ENCODE measurements at places on chromosomes 1 and 21.

- DNase-seq = no peak
These were observed 172.7 kb downstream of the NPHP4 start for GRCh38 chr1:5819391-5820025.

GRCh38 chr1:150720703-150721102 lies at the start of gene HORMAD1:
HORMAD1 (minus strand) TSS chr1:150720895; CDS start chr1:150719505, 1,390 bp downstream.
- no peak for DNase-seq

- DNase-seq = no peak
These were observed 107.2 kb downstream of the EDEM3 start for GRCh38 chr1:184647471-184647870.

DNA sequence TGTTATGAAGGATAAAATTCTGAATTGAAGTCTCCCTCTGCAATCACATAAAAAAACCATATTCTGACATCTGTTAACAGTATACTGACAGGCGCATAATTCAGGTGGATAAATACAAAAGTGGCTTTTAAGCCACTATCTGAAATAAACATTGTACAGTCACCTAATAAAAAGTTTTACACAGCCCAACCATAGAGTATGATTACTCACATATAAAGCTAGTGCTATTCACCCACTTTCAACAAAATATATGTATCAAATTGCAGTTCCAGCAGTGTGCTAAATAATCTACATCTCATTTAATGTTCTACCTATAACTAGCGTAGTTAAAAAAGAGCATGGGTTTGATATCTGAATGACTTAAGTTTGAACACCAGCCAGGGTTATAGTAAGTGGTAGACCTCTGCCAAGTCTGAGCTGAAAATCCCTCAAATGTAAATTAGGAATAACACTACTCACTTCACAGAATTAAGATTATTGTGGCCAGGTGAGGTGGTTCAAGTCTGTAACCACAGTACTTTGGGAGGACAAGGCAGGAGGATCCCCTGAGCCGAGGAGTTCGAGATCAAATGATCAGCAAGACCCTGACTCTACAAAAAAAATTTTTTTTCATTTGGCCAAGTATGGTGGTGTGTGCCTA lies 3.9 kb downstream of the EGLN1 start:
- no peak for DNase-seq

- DNase-seq = no peak
These were observed 6.1 kb downstream of the C1orf167 start for GRCh38 chr1:11767922-11768704.

DNA sequence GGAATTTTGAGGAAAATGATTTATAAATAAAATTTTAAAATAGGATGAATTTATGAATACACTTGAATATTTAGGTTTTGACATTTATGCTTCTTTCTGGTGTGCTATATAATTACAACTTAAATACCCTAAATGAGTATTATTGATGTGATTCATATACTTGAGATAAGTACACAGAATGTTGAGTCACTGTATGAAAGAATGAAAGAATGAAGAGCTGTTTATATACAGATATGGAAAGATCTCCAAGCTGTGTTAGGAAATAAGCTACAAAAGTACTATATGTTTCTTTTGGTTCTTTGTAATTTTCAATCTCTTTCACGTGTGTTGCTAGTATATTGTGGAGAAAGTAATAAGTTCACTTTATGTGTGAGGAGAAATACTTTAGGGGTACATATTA lies 147.2 kb downstream of the RASAL2 start:
- DNase-seq = no peak

DNA sequence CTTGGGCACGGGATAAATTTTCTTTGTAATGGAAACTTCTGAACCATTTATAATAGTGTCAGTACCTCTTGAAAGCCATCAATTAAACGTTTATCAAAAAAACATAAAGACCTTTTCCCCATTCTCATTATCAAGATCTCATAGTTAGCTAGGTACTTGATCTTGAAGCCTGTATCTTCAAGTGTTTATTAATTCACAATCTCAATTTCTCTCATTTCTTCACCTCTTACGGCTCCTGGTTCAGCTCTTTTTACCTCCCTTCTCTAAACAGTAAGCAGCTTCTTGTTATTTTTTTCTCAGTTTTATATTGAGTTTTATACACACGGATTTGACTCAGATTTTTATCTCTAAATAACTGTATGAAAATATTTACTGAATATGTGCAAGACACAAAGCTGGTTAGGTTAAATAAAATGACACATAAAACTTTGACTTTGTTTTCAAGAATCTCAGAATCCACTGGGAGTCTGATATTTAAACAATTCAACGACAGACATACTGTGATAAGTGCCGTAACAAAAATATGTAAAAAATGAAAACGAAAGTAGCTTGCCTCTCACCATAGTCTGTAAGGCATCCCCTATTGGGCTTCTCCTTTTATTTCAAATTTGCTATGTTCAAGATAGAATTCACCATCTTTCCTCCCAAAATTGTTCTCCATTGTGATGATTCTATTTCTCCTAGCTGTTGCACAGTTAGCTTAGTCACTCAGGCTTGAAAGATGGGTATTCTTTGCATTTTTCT lies 411.6 kb upstream of the ZRANB2 start:
- no peak for DNase-seq

- DNase-seq = no peak
These were observed 22.6 kb upstream of the UAP1 start for GRCh38 chr1:162538815-162539431.
